ENCODE measurements at places on chromosomes 6 and 20. TPM values are rescaled to one million over a fixed set of nuclear protein-coding genes. Genes with fewer than 3 reads are reported as not detected.
A peak's percentile ranks its signal among the peaks of the same experiment; 100 is the strongest.

- H3K27me3 ChIP-seq = no peaks in the 10 kb centered on the region
- H3K36me3 ChIP-seq = no peaks in the 10 kb centered on the region
- no peak overlapping the region for H3K27ac ChIP-seq
- no peaks in the 10 kb centered on the region for H3K4me1 ChIP-seq
- no peak overlapping the region for H3K4me3 ChIP-seq
- DNase-seq = no peak
Measured at GRCh38 chr6:48641544-48641943, 530.5 kb upstream of the PTCHD4 start.

The UNC5CL gene
- total RNA-seq = 3.6 TPM

The SLC17A3 gene
- total RNA-seq = not detected

GRCh38 chr20:37416848-37417616 lies 71.1 kb downstream of the SRC start:
- H3K36me3 ChIP-seq = no peaks in the 10 kb centered on the region
- peak; percentile 50 for DNase-seq
- no peaks in the 10 kb centered on the region for H3K4me1 ChIP-seq
- no peak overlapping the region for H3K27ac ChIP-seq
- no peak overlapping the region for H3K4me3 ChIP-seq
